Left lung (tissue), 14 donors: ENCODE measurements at places on chromosomes 13 and 19. TPM values are rescaled to one million over a fixed set of nuclear protein-coding genes. Genes with fewer than 3 reads are reported as not detected.

The KLK8 gene
- total RNA-seq, result not detected

The PRKCG gene
- total RNA-seq, result not detected

The PLK5 gene
- total RNA-seq, result not detected

The PTGER1 gene
- total RNA-seq, result 0.76 TPM

The FFAR3 gene
- not detected for total RNA-seq

The COQ8B gene
- total RNA-seq, result 48.1 TPM

The S1PR4 gene
- 20.8 TPM for total RNA-seq

The UTP14C gene
- 16.9 TPM for total RNA-seq
